Activated CD8-positive, alpha-beta memory T cell treated with anti-CD3 and anti-CD28 coated beads for 1 hour (primary cell): ENCODE measurements at places on chromosomes 2 and 18.

GRCh38 chr18:51154431-51155063 is 42.9 kb downstream of the MEX3C start:
- no peak for DNase-seq

GRCh38 chr2:88307817-88308216 is 137.7 kb downstream of the THNSL2 start:
- no peak for DNase-seq

- no peak for DNase-seq
Observed at GRCh38 chr2:29606104-29607037, 315.0 kb downstream of the ALK start.

DNA sequence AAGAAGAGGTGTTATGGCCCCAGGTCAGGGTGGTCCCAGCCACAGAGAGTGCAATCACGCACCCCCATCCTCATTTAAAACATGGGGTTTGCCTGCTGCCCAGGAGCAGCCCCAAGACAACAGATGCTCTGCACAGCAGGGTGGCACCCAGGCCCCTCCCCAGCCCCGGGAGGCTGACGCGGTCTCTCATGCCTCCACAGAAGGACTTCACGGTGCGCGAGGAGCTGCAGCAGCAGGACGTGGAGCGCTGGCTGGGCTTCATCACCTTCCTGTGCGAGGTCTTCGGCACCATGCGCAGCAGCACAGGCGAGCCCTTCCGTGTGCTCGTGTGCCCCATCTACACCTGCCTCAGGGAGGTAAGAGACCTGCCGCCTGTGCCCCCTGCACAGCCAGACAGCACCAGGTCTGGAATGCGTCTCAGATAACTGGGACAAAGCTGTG is 133.7 kb downstream of the SMAD7 start:
- DNase-seq, result no peak

DNA sequence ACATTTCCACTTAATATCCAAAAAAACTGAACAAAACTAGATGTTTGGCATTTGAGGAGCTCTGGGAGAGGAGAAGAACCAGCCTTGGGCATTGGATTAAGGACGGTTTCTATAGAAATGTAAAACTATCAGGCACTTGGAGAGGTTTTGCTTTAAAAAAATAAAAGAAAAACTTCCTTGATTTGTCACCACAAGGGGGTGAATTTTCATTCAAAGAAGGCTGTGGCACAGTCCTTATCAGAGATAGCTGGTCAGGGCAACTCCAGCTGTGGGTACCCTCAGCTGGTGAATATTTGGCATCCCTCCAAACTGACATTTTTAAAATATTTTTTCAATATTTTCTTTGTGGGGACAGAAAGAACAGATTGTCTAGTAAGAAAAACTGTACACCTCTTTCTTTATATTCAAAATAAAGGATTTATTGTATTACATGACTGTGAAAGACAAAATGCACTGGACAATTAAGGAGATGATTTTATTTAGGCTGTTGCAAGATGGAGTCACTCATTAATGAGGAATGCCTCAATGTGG is 46.1 kb upstream of the TBC1D8 start:
- DNase-seq, result no peak

DNA sequence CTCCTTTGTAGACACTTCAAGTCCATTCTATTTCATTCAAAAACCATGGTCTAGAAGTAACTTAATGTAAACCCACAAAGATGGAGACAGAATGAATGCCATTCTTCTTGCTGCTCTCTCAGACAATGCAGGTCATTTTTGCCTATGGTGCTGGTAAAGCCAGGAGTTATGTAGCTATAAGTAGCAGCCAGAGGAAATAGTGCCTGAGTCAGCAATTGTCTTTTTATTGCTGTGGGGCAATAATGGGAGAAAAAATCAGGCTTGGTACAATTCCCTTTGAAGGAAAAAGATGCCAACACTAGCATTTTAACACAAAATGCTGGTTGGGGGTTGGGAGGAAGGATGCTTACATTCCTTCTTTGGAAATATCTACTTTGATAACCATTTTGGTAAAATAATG is 43.5 kb downstream of the SCN1A start:
- no peak for DNase-seq

- DNase-seq, result peak; percentile 71
Observed at GRCh38 chr2:95207111-95207961, at the start of gene ZNF892. Gene ZNF892, plus strand, starts transcription at chr2:95207521. Its CDS starts 295 bp downstream, at chr2:95207816.
